ENCODE measurements at places on chromosomes 12 and 14. TPM values are rescaled to one million over a fixed set of nuclear protein-coding genes. Genes with fewer than 3 reads are reported as not detected.

DNA sequence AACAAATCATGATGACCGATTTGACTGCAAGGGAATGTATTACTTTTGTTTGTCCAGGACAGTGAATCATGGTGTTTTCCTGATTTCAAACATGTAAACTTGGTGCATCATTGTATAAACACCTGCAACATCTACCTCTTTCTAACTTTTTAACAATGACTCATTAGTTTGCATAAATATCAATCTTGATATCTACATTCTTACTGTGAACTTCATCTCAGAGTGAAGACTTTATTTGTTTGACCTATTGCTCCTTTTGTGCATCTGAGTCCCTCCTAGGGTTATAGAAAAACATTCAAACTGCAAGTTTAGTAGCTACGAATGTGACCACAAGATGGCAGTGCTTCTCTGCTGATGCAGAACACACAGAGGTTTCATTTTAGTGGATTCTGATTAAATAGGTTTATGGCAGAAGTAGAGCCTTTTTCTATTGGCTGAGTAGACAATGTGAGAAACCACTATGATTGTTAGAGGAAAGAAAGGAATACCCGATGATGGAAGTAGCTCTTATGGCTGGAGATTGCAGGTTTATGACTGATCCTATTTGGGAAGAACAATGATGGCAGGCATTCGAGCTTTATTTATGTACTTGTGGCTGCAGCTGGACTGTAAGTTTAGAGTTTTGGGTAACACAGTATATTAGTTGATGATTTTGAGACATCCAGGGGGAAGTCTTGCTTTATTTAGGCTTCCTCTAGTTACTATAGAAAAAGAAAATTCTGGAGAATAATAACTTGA is 244.2 kb upstream of the OR4E1 start:
- no peak overlapping the region for H3K27ac ChIP-seq
- no peaks in the 10 kb centered on the region for H3K27me3 ChIP-seq
- no peak overlapping the region for H3K4me3 ChIP-seq
- H3K4me1 ChIP-seq = peaks cover 5% of the 10 kb centered on the region
- DNase-seq = peak; percentile 34

Gene KLHL33
- total RNA-seq = not detected

Gene RNASE2
- total RNA-seq = not detected

Gene TAS2R19
- total RNA-seq = 1.7 TPM

- H3K4me3 ChIP-seq = no peak overlapping the region
- no peak for DNase-seq
- H3K27ac ChIP-seq = no peak overlapping the region
Observed at GRCh38 chr14:79351011-79351410, 860.3 kb downstream of the DIO2 start.

Gene PRB2
- total RNA-seq = not detected

GRCh38 chr12:91985002-91985787 is 160.5 kb downstream of the BTG1 start:
- no peak for DNase-seq
- H3K36me3 ChIP-seq = no peaks in the 10 kb centered on the region
- H3K27ac ChIP-seq = no peak overlapping the region
- no peak overlapping the region for H3K4me3 ChIP-seq
- no peaks in the 10 kb centered on the region for H3K27me3 ChIP-seq

Gene KCNC2
- total RNA-seq = not detected

DNA sequence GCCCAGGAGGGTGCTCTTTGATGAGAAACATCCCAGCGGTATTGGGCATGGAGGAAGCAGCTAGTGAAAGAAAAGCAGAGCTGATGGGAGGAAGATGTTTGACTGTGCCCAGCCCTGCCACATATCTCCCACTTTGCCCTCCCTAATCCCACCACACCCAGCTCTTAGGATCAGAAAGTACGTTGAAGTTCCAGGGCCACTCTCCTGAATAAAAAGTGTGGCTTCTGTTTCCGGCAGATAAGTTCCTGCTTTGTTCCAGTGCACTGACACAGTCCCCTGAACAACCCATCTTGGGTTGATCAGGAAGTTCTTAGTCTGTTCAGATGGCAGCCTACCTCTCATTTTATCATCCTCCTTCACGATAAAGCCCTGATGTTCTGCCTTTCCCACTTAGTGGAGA is 16.5 kb downstream of the TPCN1 start:
- no peak overlapping the region for H3K4me3 ChIP-seq
- no peaks in the 10 kb centered on the region for H3K36me3 ChIP-seq
- H3K4me1 ChIP-seq = peaks cover 70% of the 10 kb centered on the region
- peak overlapping the region; percentile 65 for H3K27ac ChIP-seq
- no peak for DNase-seq

GRCh38 chr12:51972849-51973273 is 21.4 kb downstream of the ACVR1B start:
- no peaks in the 10 kb centered on the region for H3K27me3 ChIP-seq
- DNase-seq = peak; percentile 86
- H3K36me3 ChIP-seq = peaks cover 24% of the 10 kb centered on the region
- peaks cover 64% of the 10 kb centered on the region for H3K4me1 ChIP-seq

- H3K36me3 ChIP-seq = no peaks in the 10 kb centered on the region
- no peak overlapping the region for H3K27ac ChIP-seq
- no peaks in the 10 kb centered on the region for H3K4me1 ChIP-seq
- no peaks in the 10 kb centered on the region for H3K27me3 ChIP-seq
Observed at GRCh38 chr12:115885040-115885690, 392.3 kb downstream of the MED13L start.

DNA sequence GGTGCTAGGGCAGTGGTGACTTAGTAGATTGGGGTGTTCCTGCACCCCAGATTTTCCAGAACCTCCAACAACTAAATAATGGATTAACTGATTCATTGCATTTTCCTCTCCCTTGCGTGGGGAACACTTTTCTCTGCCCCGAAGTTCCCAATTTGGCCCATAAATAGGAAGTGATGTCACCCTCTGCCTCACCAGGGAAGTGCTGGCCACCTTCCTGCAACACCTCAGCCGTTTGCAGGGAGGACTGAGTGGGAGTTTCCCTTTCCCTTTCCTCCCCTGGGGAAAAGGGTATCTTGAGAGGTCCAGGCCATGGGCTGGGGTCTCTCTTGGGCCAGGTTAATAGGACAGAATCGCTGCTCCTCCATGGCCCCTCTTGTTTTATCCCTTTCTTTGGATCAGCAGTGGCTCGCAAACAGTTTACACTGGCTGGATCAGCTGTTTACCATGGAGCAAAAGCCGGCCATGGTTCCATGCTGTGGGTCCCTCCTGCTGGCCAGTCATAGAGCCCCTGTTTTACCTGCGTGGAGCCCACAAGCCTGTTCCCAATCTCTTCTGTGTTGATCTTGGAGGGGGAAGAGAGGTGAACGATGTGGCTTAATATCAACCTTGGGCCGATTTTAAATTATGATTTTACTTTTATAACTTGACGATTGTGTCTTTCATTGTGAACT is 91.6 kb upstream of the VRK1 start:
- no peak overlapping the region for H3K27ac ChIP-seq
- H3K27me3 ChIP-seq = no peaks in the 10 kb centered on the region
- no peaks in the 10 kb centered on the region for H3K36me3 ChIP-seq
- no peak overlapping the region for H3K4me3 ChIP-seq
- H3K4me1 ChIP-seq = no peaks in the 10 kb centered on the region
- no peak for DNase-seq

Gene NPFF
- not detected for total RNA-seq

DNA sequence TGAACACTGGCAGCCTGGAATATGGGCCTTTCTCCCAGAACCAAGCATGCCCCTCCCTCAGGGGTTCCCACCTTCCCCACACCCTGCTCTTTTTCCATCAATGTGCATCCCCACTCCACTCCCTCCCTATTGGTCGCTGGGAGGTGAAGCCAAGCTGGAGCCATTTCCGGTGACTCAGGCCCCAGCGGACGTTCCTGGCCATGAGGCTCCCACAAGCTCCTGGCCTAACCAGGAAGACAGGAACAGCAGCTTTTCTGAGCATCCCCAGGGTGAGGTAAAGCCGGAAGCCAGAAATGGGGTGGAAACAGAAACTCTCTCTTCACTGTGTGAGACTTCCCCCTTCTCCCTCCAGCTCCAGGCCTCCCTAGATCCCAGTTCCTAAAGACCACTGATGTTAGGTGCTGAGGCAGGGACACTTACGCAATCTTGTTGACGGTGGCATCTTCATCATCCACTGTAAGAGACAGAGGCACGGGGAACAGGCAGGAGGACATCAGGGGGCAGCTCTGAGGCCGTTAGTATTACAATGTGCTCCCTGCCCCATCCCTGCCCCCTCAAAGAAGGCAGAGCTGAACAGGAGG is 5.1 kb downstream of the LMBR1L start:
- H3K27me3 ChIP-seq = no peaks in the 10 kb centered on the region
- peaks cover 12% of the 10 kb centered on the region for H3K36me3 ChIP-seq
- peaks cover 36% of the 10 kb centered on the region for H3K4me1 ChIP-seq
- DNase-seq = no peak
- H3K4me3 ChIP-seq = no peak overlapping the region

- no peaks in the 10 kb centered on the region for H3K36me3 ChIP-seq
- H3K27me3 ChIP-seq = no peaks in the 10 kb centered on the region
- H3K27ac ChIP-seq = no peak overlapping the region
- no peak for DNase-seq
- H3K4me3 ChIP-seq = no peak overlapping the region
Observed at GRCh38 chr12:82242729-82243128, 115.5 kb downstream of the CCDC59 start.

DNA sequence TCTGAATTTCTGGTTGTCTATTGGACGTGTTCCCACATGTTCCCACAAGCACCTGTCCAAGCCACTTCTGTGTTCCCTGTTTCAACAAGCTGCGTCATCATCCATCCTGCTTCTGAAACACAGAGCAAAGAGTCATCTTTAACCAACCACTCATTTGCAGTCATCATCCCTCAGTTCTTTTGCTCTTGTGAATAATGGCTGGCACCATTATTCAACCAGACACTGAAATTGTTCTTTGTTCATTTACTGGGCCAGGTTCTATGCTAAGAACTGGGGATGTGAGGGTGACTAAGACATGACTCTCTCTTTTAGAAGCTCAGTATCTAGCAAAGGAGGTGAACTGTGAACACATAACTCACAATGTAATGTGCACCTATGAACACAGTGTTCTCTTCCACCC is 40.7 kb upstream of the ANO4 start:
- H3K27ac ChIP-seq = no peak overlapping the region
- no peak for DNase-seq
- H3K4me3 ChIP-seq = no peak overlapping the region
- H3K4me1 ChIP-seq = no peaks in the 10 kb centered on the region

Gene ZFHX2
- 5.3 TPM for total RNA-seq

Gene CLEC2D
- total RNA-seq = 34.8 TPM

Gene TAS2R7
- total RNA-seq = not detected

Gene ACSS3
- 25.5 TPM for total RNA-seq

DNA sequence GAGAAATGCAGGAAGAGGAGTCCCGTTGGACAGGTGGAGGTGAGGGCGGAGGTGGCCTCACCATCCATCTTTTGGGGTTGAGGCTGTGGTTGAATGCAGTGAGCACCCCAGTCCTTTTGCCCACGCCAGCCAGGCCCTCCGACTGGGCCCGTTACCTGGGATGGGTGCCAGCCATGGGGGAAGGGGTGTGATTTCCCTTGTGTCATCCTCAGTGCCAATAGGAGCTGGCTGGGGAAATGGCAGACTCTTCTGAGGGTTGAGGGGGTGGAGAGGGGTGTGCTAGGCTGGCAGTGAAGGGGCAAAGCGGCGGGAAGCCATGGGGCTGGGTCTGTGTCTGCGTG is 9.6 kb downstream of the KCNH3 start:
- peaks cover 5% of the 10 kb centered on the region for H3K27me3 ChIP-seq
- H3K27ac ChIP-seq = no peak overlapping the region
- H3K4me3 ChIP-seq = no peak overlapping the region
- no peaks in the 10 kb centered on the region for H3K36me3 ChIP-seq
- DNase-seq = no peak

DNA sequence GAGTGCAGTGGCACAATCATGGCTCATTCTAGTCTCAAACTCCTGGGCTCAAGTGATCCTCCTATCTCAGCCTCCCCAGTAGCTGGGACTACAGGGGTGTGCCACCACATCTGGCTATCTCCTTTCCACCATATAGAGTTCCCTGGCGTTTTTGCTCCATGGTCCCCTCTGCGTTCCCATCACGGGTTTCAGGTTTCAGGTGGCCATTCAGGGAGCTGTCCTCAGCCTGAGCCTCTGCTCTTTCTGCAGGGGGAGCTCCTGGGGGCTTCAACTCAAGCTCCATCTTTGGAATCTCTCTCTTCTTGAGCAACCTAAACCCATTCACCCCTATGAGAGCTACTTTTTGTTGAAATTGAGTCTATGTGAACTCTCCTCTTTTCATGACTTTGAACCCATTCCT is 11.6 kb downstream of the SMIM41 start:
- H3K27me3 ChIP-seq = no peaks in the 10 kb centered on the region
- H3K36me3 ChIP-seq = no peaks in the 10 kb centered on the region
- DNase-seq = no peak
- H3K4me3 ChIP-seq = no peak overlapping the region

Gene B4GALNT3
- total RNA-seq = 25.9 TPM

DNA sequence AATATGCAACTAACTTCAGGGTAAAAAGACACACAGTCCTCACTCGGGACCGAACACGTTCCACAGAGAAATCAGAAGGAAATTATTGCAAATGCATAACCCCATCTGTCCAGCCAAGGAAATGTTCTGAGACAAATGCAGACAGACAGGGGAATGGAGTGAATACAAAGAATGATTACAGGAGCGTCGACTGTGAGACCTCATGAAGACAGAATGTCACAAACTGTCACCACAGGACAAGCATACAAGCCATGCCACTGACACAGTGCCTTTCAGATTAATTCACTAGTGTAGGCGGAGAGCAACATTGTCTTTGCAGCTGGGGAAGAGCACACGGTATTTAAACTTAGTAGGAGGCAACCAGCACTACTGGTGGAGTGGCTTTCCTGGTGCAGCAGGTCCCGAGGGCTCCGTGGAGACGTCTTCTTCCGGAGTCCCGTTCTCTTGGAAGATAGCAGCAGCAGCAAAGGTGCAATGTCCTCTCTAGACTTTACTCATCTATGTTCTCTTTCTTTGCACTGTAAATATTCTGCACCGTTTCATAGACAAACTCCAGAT is 44.6 kb downstream of the FBXO21 start:
- H3K36me3 ChIP-seq = peaks cover 21% of the 10 kb centered on the region
- no peak for DNase-seq
- H3K27ac ChIP-seq = no peak overlapping the region
- no peaks in the 10 kb centered on the region for H3K27me3 ChIP-seq
- H3K4me3 ChIP-seq = no peak overlapping the region

Gene PMEL
- 0.91 TPM for total RNA-seq
